T-helper 1 cell (primary cell): ENCODE measurements at places on chromosomes 13 and 19.

DNA sequence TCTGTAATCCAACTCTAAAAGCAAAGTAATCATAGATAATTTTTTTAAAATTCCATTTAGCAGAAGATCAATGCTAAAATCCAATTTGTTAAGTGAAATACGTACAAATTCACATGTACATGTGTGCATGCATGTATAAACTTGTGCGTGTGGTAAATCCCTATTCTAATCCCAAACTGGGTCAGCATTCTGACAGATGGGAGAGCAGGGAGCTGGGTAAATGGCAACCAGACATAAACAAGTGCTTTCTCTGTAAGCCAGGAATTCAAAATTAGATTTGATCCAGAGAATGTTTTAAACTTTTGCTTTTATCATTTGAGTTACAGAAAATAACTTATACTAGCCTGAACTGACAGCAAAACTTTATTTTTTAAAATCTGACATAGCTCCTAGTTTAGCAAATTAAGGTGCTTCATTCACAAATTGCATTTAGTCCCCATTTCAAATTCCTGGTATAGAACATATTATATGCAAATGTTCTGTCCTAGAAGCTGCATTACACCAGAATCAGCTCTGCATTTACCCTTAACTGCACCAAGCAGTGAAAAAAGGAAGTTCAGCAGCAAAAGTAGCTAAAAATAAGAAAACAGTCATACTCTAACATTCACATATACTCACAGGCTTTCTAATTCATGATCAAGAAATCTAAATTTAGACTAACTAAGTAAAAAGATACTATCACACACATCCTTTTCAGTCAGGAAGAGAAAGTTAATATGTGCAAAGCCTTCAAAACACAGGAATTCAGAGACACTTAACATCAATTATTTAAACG, 32.6 kb downstream of the UBL3 start:
- DNase-seq: no peak

DNA sequence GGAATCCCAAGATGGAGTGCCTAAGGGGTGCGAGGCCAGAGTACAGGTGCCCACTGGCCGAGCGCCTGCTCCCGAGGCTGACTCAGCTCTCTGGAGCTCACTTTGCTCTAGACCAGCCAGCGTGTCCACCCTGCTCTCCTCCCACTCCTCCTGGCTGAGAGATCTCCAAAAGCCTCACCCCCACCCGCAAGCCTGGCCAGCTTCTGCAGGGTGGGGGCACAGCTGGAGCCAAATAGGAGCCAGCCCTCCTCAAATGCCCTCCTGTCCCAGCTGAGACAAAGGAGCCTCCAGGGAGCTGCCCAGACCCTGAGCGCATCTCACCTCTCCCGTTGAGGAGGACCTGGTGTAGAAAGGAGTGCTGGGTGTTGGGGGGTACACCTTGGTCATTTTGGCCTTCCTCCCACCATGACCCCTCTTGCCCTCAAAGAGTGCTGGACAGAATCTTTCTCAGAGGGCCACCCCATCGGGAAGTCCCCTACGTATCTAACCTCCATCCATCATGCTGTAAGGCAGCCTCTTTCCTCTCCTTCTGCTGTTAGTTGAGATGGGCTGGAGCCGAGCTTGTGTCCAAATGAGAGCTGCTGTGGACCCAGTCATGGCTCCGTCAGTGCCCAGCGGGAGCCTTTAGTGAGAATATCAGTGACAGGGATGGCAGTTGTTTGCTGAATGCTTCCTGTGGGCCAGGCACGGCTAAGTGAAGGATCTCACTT, 123.9 kb upstream of the VSTM2B start:
- DNase-seq: no peak

DNA sequence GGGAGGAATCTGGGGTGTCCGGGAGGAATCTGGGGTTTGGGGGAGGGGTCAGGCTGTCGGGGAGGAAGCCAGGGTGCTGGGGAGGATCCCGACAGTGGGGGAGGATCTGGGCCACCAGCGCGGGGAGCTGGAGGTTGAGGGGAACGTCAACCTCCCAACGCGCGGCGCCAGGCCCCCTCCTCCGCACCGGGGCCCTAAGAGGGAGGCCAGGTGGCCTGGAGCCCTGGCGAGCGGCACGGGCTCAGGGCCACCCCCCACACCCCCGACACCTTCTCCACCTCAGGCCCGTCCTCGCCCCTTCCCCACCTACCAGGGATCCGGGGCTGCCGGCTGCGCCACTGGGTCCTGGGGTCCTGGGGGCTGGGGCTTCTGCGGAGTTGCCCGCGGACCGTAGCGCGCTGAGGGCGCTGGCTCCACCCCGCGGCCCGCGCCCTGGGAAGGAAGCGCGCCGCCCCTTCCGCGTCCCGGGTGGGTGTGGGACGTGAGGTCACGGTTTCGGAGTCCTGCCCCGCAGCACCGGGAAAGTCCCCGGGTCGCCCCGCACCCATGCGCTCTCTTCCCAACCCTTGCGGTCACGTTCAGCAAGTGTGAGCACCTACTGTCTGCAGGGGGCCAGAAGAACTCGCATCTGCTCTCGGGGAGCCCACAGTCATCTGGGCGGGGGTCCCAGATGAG, at the start of gene TICAM1:
Gene TICAM1, minus strand, starts transcription at position 409 of the 675 bp plus-strand sequence. CDS start 13,335 bp downstream, outside the sequence.
- DNase-seq: peak; percentile 81

DNA sequence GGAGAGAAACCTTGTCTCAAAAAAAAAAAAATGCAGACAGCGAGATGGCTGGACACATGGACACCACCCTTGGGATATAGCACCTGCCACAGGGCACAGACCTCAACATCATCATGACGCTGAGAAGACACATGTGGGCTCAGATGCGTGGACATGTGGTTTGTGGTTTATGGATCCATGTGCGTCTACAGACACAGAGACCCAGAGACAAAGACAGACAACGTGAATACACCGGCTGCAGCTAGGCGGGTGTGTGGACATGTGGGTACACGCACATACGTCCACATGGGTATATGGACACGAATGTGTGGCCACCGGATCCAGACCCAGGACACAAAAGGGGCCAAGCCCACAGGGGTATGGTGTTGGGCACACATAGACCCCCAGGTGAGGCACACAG, 1.3 kb downstream of the TNFSF14 start:
- no peak for DNase-seq
